ENCODE measurements at places on chromosomes 13 and 19.

GRCh38 chr19:17751103-17751911, at the start of gene FCHO1:
Gene FCHO1 (plus strand): TSS chr19:17751477. CDS start chr19:17755165, 3,688 bp downstream.
- DNase-seq = no peak

GRCh38 chr13:97112446-97113152, 109.5 kb upstream of the MBNL2 start:
- DNase-seq = no peak

- no peak for DNase-seq
Observed at GRCh38 chr19:51372021-51372648, 319 bp downstream of the NKG7 start.

DNA sequence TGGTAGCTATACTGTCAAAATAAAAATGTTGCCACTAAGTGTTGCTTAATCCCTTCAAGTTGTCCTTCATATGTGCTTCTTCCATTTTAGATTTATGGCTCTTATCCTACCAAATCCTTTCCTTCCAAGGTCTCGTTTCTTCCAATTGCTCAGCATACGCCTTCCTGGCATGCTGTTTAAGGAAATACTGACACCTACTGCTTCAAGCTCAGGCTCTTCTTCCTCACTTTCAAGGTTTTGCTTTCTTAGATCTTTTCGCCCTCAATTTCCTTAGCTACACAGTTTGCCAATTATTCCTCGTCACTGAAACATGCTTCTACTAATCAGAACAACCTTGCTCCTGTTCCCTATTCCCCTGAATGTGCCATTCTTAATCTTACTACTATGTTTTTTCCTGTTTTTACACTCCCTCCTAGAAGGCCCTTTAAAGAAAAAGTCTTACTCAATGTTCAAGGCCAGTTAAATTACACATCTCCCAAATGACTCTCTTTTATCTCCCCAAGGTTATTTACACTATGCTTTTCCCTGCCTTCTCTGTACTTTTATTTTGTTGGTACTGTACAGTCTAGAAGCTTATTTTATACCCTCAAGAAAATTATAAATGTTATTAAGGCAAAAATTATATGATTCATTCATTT, 343.1 kb downstream of the MZT1 start:
- peak; percentile 24 for DNase-seq

- DNase-seq = no peak
Observed at GRCh38 chr13:112342841-112343361, 33.3 kb upstream of the SPACA7 start.

DNA sequence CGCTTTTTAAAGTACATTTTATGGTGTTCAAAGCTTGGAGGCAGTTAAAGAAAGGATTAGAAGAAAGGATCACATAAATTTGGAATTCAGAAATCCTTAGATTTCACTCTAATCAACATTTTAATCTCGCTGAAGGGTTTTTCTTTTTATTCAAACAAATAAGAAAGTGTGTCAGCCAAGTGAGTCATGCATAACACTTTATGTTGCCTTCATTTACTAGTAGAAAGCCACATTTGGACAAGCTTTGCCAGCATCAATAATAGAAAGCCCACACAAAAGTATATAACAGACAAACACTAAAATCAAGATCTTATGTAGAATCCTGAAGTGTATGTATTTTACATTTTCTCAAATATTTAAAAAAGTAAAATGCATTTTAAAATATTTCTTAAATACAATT, 154.9 kb upstream of the TRPC4 start:
- peak; percentile 42 for DNase-seq

- no peak for DNase-seq
Observed at GRCh38 chr13:113069861-113070805, 35.5 kb upstream of the F7 start.

DNA sequence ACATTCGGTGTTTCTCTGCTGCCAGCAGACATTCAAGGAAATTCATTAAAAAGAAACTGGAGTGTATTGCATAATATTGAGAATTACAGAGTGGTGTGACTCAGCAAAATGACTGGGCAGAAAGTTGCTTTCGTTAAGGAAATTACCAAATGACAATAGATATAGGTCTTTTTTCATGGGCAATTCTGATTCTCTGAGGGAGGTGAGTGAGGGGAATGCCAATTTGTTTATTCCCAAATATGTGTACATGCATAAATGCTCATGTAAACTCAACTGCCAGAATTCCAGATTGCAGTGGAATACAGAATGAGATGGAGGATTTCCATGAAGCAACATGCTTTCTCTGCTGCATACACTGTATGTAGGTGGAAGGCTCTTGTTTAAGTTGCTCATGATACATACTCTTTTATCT, 1730.1 kb downstream of the SLITRK5 start:
- DNase-seq = peak; percentile 88

- no peak for DNase-seq
Observed at GRCh38 chr13:100671389-100672182, 3.0 kb downstream of the TMTC4 start.

- peak; percentile 83 for DNase-seq
Observed at GRCh38 chr13:105920370-105920769, 615.1 kb downstream of the EFNB2 start.

DNA sequence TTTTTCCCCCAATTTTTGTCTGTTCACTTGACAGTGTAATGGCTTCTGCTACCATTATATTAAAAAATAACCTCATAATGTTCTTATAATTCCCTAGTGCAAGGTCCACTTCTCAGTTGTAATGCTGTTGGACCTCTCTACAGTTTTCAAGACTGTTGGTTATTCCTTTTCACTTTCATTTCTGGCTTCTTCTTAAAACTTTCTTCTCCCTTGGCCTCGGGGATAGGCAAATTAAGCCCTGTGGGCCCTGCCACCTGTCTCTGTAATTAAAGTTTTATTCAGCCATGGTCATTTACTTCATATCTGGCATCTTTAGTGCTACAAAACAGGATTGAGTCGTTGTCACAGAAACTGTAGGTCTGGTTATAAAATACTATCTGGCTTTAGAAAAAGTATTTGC, 313.5 kb downstream of the KLF12 start:
- DNase-seq = no peak

DNA sequence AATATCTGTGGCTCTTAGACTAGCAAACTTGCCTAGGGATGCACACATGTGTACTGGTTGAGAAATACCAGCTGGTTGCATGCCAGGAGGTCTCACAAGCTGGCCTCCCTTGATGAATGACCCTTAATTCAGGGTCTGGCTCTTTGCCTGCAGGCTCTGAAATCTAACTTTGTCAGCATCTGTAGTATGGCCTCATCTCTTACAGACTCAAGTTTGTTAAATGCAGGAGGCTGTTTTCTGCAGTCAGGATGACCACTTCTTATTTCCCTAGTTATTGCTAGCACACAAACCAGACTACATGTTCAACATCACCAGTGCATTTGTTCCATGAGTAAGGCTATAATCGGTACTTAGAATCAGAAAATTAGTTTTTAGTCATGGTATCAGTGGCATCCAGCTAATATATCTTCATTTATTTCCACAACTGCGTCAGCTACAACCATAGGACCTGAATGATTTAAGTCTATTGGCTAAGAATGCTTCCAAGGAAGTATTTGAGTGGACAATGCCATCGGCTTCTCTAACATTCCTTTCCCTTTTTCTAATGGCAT, 23.3 kb upstream of the POSTN start:
- peak; percentile 82 for DNase-seq

DNA sequence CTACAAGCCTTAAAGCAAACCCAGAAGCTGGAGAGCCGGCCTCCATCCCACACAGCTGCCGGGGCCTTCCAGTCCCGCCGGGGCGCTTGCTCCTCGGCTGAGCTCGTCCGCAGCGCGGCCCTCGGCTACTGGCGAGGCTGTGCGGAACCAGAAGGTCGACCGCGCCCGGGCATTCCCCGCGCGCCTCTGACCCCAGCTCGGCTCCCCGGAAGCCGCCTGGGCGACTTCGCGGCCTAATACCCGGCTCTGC, 863 bp downstream of the ANKRD10 start:
- DNase-seq = no peak

DNA sequence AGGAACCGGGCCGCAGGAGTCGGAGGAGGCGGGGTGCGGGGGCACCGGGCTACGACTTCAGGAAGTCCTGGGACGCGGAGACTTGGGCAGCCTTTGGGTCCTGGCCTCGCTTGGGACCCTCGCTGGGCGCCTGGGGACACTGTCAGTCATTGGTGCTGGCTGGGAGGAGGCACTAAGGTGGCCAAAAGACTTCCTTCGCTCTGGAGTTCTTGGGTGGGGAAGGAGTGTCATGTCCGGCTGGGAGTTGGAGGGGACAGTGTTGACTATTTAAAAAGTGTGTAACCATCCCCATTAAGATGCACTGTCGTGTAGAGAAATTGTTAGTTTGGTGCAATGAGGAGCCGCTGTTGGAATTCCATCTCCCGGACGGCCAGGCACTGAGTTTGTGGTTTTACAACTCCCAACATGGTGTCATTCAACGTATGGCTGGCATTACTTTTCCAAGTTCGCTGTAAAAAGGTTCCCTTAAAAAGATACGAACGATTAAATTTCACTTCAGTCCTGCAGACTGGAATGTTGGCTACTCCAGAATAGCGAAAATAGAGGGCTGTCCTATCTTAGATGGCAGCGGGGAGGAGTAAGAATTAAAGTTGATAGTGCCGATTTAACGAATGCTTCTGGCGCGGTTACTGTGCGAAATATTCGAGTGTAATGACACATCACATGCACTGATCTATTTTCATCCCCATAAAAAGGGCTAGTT, 776 bp downstream of the DNAJC3 start:
- peak; percentile 17 for DNase-seq

DNA sequence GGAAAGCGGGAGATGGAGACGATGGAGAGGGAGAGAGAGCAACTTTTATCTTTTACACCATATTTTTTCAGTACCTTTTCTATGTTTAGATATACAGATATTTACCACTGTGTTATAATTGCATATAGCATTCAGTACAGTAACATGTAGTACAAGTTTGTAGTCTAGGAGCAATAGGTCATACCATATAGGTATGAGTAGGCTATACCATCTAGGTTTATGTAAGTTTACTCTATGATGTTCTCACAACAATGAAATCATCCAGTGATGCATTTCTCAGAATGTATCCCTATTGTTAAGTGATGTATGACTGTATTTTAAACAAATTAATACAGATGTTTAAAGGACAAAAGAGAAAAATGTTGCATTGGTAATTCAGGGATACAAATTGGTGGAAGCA, 136.1 kb downstream of the PDS5B start:
- DNase-seq = no peak

DNA sequence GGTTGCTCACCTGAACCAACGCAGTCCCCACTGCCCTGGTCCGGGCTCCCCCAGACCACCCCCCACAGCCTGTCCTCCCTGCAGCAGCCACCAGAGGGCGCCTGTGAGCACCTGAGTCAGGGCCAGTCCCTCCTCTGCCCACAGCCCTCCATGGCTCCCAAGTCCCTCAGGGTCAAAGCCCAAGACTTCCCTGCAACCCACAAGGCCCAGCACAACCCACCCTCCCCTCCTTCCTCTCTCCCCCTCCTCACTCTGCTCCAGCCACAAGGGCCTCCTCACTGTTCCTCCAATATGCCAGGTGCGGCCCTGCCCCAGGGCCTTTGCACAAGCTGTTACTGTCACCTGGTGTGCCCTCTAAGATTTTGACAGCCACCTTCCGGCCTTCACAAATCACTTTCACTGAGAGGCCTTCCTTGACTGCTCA, 10.9 kb downstream of the GNA15 start:
- DNase-seq = no peak

- peak; percentile 33 for DNase-seq
Observed at GRCh38 chr19:19338082-19338481, 17.5 kb downstream of the MAU2 start.

DNA sequence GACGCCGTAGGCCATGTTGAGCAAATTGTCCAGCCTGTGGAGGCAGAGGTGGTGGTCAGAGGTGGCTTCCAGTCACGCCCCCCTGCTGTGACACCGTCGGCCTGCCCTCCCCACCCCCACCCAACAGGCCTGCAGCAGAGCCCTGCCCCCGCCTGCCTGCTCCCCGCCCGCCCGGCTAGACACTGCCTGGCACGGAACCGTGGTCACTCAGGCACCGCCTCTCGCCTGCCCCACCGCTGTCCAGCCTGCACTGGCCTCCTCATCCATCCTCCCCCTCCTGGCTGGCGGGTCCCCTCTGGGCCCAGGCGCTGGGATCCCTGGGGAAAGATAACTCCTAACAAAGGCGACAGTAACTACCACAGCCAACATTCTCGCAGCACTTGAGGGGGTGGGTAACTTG, 21.7 kb downstream of the PRKCSH start:
- DNase-seq = no peak

- peak; percentile 15 for DNase-seq
Observed at GRCh38 chr13:47252627-47253026, 355.8 kb upstream of the HTR2A start.

DNA sequence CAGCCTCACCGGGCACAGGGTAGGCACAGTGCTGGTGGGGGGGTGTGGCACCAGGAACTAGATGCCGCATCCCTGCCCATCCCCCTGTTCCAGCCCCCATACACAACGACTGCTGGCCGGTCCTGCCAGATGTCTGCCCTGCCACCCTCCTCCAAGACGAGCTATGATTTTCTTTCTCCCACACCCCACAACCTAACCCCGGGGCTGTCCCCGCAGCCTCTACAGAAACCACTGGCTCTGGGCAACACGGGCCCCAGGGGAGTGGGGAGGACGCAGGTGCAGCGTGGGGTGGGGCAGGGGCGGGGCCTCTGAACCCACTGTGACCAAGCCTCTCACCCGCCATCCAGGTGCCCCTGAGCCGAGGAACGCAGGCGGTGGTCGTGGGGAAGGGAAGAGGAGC, 15.5 kb downstream of the PGLS start:
- DNase-seq = no peak

GRCh38 chr19:5288347-5288739, 52.3 kb downstream of the PTPRS start:
- DNase-seq = no peak

- DNase-seq = no peak
Observed at GRCh38 chr13:46994492-46994891, 97.6 kb upstream of the HTR2A start.

- DNase-seq = no peak
Observed at GRCh38 chr19:57611113-57611512, 2.9 kb upstream of the ZNF134 start.

- DNase-seq = peak; percentile 66
Observed at GRCh38 chr19:8396563-8397203, 6.5 kb downstream of the RAB11B start.

DNA sequence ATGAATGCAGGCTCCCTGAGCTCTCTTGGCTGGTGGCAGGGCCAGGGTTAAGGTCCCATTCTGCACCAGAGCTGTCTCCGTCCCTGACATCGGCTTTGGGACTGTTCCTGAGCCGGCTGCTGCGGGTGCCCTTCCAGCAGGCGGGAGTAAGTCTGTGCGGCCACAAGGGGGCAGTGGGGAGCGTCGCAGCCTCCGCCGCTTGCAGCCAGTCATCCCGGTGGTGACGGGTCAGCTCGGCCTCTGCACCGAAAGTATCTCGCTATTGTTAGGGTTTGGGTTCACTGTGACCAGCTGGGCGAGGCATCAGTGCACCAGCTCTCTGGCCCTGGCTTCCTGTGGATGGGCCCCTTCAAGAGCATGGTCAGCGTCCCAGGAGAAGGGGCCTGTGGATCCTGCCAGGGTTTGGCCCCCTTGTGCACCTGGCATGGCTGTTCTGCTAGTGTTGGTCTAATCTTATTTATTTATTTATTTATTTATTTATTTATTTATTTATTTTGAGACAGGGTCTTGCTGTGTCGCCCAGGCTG, 15.1 kb downstream of the NDUFB7 start:
- peak; percentile 87 for DNase-seq

Data from cardiac fibroblast (primary cell).